ENCODE measurements at places on chromosomes 16 and 17.

DNA sequence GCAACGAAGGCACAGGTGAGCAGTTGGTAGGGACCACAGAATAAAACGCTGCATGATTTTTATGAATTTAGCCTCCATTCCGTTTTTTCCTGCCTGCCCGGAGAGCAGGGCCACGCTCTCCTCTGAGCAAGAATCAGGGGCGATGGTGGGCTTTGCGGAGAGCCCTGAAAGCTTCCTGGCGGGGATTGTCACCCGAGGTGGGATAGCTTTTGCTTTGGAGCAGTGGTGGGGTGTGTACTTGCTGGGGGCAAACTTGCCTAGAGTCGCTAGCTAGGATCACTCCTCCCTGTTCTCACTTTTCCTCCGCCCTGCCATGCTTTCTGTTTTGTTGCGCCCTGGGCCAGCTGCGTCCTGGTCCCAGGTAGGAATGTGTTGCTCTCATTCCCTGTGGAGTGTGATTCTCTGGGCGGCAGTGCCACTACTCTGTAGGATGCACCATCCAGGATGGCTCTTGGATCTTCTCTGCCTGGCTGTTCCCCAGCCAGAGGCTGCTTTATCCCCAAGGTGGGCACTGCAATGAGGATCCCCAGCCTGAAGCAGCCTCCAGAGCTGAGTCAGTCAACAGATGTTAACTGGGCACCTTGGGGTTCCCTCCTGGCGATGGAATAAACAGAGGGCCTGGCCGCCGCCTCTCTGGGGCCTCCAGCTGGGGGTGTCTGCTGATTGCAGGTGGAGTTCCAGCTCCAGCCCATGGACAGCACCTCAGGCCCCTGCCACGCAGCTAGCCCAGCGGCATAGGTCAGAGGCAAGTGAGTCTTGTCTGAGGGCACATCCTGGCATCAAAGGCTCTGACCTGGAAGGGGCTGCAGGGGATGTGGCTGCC is 360.9 kb upstream of the TNRC6C start:
- H3K4me1 ChIP-seq, result peaks cover 8% of the 10 kb centered on the region
- H3K27ac ChIP-seq, result no peak overlapping the region
- no peak for DNase-seq
- peaks cover 20% of the 10 kb centered on the region for H3K27me3 ChIP-seq

- no peak overlapping the region for H3K4me3 ChIP-seq
- no peaks in the 10 kb centered on the region for H3K36me3 ChIP-seq
- peaks cover 8% of the 10 kb centered on the region for H3K4me1 ChIP-seq
- no peak overlapping the region for H3K27ac ChIP-seq
Observed at GRCh38 chr16:79316004-79316458, 284.5 kb downstream of the MAF start.

DNA sequence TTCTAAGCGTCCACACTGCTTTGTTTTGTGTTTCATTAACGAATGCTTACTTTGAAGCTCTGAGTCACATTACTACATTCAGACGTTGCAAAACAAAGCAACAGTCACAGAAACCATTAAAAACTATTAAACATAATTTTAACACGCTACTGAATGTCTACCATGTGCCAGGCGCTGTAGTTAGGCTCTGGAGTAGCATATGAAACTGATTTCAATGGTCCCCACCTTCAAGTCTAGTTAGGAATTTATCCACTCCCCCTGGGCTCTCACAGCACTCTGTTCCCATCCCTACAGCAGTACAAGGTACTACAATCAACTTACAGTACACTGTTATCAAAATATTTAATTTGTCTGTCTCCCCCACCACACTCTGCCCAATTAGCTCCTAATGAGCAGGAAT is 631 bp downstream of the UTP6 start:
- no peaks in the 10 kb centered on the region for H3K27me3 ChIP-seq
- H3K4me3 ChIP-seq, result no peak overlapping the region
- H3K36me3 ChIP-seq, result peaks cover 8% of the 10 kb centered on the region
- no peak overlapping the region for H3K27ac ChIP-seq
- H3K4me1 ChIP-seq, result peaks cover 6% of the 10 kb centered on the region

DNA sequence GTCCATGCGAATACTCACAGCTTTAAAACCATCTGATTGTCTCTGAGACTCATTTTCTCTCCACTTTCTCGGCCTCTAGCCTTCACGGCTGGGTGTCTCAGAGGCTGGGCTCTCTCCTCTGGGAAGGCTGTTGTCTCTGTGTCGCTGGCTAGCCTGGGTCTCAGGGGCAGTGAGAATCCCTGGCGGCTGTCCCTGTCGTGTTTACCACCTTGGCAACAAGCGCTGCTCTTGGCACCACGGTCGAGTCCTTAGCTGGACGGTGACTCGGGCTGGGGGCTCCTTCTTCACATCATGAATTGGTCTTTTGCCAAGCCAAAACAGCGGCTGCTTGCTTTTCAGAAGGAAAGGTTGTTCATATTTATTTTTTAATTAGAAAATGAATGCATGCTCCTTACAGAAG is 81.1 kb downstream of the MSI2 start:
- H3K27me3 ChIP-seq, result no peaks in the 10 kb centered on the region
- DNase-seq, result no peak
- peaks cover 9% of the 10 kb centered on the region for H3K4me1 ChIP-seq
- H3K36me3 ChIP-seq, result peaks cover 11% of the 10 kb centered on the region
- H3K27ac ChIP-seq, result no peak overlapping the region
- no peak overlapping the region for H3K4me3 ChIP-seq
